GM19239 (cell line): ENCODE measurements at places on chromosomes 5 and 9.

DNA sequence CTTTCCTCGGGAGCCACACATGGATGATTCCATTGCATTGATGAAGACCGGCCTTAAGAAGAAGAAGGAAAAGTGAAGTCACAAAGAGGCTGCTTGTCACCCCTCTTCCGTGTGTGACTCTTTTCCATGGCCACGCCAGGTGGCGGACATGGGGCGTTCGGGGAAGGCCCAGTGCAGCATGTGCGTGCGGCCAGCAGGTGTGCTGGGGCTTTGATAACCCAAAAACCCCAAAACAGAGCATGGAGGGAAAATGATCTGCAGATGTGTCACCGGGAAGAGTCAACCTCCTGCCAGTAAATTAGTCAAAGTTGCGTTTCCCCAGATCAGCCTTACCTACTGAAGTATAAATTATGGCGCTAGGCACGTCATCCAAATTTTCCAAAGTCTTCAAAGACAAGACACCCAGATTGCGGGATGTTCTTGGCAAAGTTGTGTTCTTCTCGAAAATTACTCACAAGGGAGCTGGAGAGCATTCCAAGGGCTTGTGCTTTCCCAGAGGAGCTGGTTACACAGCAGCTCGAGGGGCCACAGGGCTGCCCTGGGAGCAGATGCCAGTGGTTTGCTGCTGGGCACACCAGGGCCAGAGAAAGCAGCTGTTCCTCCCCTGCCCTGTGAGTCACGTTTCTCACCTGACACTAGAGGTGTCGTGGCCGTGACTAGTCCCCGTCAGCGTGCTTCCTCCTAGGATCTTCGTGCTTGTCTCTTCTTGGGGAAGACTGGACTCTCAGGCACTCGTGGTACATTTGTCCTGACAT is 53.9 kb downstream of the IRX2 start:
- no peak for DNase-seq

GRCh38 chr5:72647806-72648205 is 140.6 kb upstream of the ZNF366 start:
- no peak for DNase-seq

DNA sequence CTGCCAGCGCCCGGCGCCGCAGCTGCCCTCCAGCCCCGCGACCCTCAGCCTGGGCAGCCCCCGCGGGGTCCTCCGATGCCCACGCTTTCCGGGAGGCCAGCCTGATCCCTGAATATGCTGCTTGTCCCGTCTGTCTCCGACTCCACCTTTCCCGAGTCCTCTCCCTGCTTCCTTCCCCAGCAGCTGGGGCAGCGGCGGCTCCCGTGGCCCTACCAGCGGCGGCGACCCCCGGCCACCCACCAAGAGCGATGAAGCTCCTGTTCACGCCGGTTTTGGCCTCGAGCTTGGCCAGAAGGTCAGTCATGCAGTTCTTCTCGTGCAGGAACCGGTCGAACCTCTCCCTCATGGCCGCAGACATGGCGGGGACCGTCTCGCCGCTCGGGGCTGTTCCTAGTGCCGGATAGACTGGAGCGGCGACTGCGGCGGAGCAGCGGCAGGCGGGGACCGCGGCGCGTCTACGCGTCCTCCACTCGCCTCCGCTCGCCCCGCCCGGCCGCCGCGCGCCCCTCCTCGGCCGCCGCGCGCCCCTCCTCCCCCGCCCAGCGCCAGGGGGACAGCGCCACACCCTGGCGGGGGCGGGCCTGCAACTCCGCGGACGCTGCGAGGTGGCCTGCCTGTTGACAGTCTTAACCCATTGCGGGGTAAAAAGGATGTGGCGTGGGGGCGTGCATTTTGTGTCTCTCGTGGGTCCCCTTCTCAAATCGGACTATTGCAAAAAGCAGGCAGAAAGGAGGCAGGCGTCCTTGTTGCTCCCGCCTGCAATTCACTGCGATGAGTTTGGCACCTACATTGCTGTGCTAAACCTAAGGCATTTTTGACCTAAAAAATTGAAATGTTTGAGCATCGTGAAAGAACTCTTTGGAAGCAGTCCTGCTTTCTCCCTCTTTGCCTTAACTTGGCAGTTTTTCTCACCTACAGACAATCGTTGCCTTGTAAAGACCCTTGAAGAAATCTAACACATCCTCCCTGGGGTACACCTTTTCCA is at the start of gene REEP5:
TSS of gene REEP5 (minus strand) at position 395 of the 985 bp plus-strand sequence. CDS start at position 358, 37 bp downstream.
- DNase-seq = peak; percentile 62

GRCh38 chr5:177198738-177199137 is 65.2 kb downstream of the NSD1 start:
- peak; percentile 5 for DNase-seq

DNA sequence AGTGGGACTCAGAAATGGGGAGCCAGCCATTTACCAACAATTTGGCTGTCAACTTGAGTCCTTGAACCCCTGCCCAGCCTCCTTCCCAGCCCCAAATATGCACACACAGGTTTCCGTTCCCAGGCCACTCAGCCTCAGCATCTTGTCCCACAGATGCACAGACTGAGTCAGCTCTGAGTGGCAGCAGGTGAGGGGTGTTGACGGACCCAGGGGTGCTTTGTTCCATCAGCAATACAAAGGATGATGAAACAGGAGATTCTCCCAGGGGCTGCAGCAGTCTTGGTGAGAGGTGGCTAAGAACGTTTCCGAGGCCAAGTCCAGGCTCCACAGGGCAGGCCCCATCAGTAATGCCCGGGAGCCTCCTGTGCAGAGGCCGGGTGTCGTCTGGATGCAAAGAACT is 4.9 kb upstream of the OLFM1 start:
- DNase-seq = no peak

DNA sequence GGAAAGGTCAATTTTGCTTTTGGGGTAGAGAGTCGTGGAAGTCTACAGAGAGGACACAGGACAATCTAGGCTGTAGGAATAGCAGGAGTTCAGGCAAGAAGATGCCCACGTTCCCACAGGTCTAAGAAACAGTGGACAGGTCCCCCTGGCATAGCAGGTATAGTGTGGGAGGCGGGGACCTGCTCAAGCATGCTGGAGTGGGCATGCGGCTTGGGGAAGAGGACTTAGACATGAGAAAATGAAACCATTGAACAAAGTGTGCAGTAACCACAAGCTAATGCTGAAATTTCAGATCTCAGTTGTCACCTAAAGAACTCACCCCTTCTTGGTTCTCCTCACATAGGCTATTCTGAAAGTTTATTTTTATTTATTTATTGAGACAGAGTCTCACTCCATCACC is 142.8 kb upstream of the EFNA5 start:
- DNase-seq = peak; percentile 5
